ENCODE measurements at places on chromosomes 1 and 21.

- no peak for DNase-seq
Observed at GRCh38 chr21:45962531-45963231, 18.9 kb upstream of the COL6A1 start.

DNA sequence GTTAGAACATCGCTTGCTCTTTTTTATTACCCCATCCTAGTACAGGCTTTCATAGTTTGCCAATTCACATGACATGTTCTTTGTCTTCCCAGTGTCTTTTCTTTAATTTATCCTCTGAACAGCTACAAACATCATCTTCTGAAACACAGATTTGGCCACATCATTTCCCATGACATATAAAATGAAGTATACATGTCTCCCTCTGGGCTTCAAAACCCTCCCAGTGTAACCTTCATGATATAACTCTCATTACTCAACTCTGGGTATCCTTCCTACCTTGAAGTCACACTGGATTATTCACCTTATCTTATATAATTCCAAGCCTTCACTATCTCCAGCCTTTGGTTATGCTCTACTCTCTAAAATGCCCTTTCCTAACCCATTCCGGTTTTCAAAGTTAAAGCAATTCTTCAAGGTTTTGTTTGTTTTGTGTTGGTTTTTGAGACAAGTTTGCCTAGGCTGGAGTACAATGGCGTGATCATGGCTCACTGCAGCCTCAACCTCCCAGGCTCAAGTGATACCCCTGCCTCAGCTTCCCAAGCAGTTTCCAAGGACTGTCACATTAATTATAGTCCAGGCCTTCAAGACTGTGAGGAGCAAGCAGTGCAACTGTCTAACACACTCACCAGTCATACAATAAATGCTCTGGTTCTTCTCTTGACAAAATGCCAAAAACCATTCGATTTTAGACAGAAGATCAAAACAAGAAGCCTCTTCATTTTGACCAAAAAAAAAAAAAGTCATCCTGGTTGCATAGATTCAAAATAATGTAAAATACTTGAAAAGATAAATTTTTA lies 5.8 kb downstream of the RGS1 start:
- DNase-seq: no peak

GRCh38 chr1:21672478-21673276 lies 3.5 kb upstream of the RAP1GAP start:
- no peak for DNase-seq

- peak; percentile 57 for DNase-seq
Observed at GRCh38 chr1:43368646-43369020, 822 bp upstream of the ELOVL1 start.

DNA sequence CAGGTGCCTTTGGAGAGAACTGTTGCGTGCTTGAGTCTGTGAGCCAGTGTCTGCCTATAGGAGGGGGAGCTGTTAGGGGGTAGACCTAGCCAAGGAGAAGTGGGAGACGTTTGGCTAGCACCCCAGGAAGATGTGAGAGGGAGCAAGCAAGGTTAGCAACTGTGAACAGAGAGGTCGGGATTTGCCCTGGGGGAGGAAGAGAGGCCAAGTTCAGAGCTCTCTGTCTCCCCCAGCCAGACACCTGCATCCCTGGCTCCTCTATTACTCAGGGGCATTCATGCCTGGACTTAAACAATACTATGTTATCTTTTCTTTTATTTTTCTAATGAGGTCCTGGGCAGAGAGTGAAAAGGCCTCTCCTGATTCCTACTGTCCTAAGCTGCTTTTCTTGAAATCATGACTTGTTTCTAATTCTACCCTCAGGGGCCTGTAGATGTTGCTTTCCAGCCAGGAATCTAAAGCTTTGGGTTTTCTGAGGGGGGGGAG lies 2.4 kb downstream of the BTG2 start:
- no peak for DNase-seq
